ENCODE measurements at places on chromosomes 12 and 14.

- no peak for DNase-seq
These were observed 158.5 kb upstream of the FOXN3 start for GRCh38 chr14:89575386-89576061.

GRCh38 chr14:61812347-61813095 is 50.3 kb downstream of the SNAPC1 start:
- DNase-seq = no peak

DNA sequence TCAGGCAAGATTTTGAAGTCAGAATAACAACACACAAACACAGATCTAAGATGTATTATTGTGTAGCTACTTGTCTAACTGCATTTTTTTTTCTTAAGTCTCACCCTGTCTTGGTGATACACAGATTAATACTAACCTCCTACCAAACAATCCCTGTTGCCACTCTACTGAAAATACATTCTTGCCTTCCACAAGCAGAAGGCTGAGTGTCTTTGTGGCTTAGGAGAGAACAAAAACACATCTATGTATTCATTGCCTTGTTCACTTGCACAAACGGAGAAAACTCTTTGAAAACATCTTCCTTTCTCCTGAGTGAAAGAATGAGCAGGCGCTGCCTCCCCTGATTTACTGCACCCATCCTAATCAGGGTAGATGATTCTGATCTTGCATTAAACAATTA is 642.2 kb downstream of the DIO2 start:
- no peak for DNase-seq

DNA sequence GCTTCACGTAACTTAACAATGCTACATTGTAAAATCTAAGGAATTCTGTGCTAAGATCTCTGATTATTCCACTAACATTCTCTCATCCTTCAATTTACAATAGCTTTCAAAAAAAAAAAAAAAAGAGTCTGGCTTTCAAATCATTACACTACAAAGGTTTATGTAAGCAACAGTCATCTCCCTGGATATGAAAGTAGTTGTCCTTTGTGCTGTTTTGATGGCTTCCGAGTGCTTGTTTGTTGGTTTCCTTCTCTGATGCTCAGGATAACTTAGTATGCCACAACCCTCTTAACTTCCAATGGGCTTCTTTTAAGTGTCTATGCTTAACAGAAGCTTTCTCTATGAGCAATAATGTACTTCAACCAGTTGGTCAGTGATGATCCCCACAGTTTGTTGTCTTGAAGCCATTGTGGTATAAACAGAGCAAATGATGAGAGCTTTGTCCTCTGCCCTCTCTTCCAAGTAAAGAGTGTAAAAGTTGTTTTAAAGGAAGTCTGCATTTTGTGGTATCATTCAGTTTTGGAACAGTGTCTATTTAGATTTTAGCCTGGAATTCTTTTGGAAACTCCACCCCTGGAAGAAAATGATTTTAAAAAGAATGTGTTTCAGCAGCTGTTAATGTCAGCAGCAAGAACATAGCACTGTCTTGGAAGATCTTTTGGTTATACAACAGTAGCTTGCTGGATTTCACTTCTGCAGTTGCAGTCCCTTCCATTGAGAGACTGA is 396.1 kb upstream of the RGS6 start:
- no peak for DNase-seq

GRCh38 chr14:20707622-20708021 is 19.1 kb downstream of the ANG start:
- DNase-seq = no peak

- DNase-seq = no peak
These were observed 25.3 kb upstream of the TMEM106C start for GRCh38 chr12:47938093-47938492.

DNA sequence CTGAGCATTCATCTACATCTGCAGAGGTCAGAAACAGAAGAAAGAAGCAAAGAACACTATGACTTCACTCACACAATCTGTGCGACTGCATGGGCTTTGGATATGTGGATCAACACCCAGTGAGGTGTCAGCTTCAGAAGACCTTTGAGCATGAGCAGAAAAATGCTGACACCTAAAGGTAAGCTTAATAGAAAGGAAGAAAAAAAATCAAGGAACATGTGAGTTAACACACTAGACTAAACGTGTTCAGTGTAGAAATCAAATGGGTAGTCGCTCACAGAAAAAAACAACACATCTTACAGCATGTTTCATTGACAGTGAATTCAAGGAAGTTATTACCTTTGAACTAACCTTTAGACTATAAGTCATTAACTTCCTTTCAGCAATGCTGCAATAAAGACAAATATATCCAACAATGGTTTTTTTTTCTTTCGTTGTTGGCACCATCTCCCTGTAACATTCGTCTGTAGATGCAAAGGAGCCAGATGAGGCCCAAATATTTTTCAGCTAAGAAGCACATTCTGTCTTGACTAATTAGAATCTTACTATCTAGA is 30.9 kb downstream of the RTRAF start:
- no peak for DNase-seq

- DNase-seq = no peak
These were observed 86.4 kb upstream of the PIWIL1 start for GRCh38 chr12:130251236-130251780.

- DNase-seq = no peak
These were observed 112.4 kb upstream of the SLC38A4 start for GRCh38 chr12:46938071-46938678.

DNA sequence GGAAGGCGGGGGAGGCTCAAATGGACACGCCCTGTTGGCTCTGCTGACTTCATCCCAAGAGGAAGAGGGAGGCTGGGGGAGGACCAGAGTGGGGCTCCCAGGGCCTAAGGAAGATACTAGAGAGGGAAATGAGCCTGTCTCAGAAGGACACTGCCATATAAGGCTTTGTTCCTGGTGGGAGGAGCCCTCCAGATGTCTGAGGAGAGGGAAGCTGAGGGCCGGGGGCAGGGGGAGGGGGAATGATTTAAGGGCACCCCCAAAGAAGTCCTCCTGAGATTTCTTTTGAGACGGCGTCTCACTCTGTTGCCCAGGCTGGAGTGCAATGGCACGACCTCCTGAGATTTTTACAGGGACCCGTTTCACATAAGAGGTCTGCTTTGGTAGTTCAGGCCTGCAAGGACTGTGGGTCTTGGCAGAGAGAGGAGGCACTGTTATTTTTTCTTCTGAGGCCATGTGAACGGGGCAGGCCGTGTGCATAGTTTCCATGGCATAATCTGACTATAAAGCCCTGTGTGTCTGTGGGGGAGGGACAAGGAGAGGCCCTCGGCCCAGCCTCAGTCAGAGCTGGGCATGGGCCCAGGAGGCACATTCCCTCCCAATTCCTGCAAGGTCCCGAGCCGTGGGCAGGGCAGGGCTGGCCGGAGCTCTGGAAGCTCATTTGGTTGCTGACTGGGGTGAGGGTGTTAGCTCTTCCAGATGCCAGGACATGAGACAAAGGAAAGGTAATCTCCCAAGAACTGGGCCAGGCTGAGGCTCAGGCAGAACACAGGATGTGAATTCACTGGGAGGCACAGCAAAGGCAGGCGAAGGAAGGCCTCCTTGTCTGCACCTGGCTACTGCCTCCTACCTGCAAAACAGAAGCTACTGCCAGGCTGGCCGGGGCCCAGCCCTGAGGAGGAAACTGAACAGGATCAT is 22.2 kb upstream of the PLEKHG3 start:
- no peak for DNase-seq

DNA sequence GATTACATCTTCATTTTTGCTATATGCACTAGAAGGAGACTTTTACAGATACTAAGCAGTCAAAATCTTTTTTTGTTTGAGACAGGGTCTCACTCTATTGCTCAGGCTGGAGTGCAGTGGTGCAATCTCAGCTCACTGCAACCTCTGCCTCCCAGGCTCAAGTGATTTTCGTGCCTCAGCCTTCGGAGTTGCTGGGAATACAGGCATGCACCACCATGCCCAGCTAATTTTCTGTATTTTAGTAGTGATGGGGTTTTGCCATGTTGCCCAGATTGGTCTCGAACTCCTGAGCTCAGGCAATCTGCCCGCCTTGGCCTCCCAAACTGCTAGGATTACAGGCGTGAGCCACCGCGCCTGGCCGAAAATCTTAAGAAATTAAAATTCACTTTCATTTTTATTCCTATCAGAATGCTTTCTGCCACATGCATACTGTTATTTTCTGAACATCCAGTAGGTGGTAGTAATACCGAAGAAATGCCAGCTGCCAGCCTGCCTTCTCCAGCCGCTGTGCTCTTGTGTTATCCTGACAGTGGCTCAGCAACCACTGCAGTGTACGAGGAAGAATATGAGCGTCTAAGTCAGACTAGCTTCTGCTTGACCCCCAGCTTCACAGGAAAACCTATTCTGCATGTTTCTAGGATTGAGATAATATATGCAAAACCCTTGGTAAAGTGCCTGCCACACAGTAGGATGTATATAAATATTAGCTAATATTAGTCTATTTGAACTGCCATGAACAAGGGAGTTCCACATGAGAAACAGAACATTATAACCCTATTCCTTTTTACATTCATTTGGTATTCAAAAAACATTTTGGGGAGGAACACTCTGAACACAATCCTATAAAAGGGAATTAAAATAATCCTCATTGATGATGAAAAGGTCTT is 54.2 kb downstream of the RPAP3 start:
- no peak for DNase-seq

- no peak for DNase-seq
These were observed 44.8 kb upstream of the NR2C1 start for GRCh38 chr12:95118138-95118787.

DNA sequence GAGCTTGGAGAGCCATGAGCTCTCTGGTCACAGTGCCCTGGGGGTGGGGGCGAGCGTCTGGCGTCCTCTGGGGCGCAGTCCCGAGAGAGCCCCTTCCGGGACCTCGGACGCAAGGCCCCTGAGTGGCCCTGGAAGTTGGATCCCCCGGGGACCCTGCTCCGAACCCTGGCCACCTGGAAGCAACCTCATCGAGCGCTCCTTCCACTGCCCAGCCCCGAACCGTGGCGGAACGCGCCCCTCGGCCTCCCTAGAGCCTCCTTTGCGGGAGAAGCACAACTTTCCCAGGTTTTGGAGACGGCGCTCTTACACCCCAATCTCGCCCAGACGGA is 1.2 kb downstream of the NOS1 start:
- DNase-seq = no peak

DNA sequence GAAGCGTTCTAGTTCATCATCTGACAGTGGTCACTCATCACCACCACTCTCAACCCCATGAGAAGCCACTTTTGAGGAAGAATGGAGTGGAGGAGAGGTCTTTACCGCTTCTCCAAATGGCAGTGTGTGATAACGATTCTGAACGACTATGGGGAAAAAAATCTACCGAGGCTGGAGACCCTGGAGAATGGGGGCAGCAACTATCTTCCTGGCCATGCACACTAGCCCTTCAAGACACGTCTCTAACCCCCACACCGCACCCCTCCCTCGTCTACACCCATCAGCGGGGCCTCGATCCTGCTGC is 365 bp downstream of the ING4 start:
- no peak for DNase-seq

GRCh38 chr12:120224304-120225199 is 23.6 kb upstream of the RPLP0 start:
- no peak for DNase-seq

DNA sequence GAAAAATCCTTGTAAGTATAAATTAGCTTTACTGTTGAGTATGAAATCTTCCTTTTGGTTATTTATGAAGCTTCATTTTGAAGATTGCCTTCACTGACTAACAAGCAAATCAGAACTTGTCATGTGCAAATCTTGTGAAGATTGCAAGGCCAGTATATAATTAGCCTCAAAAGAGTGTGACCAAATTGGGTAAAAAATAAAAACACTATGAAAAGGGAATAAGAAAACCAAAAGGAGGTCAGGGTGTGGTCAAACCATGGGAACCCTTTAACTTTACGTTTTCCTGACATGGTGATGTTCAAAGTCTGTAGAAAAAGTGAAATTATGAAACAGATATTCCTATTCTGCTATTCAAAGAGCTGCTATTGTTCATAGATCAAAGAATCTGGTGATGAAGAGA is 230.3 kb downstream of the BCAT1 start:
- DNase-seq = no peak

- DNase-seq = no peak
These were observed 136.6 kb downstream of the C12orf75 start for GRCh38 chr12:105466901-105467598.

- DNase-seq = no peak
These were observed 163.7 kb upstream of the IGF1 start for GRCh38 chr12:102643879-102644575.

- no peak for DNase-seq
These were observed 72.8 kb downstream of the TNFAIP2 start for GRCh38 chr14:103195828-103196615.

DNA sequence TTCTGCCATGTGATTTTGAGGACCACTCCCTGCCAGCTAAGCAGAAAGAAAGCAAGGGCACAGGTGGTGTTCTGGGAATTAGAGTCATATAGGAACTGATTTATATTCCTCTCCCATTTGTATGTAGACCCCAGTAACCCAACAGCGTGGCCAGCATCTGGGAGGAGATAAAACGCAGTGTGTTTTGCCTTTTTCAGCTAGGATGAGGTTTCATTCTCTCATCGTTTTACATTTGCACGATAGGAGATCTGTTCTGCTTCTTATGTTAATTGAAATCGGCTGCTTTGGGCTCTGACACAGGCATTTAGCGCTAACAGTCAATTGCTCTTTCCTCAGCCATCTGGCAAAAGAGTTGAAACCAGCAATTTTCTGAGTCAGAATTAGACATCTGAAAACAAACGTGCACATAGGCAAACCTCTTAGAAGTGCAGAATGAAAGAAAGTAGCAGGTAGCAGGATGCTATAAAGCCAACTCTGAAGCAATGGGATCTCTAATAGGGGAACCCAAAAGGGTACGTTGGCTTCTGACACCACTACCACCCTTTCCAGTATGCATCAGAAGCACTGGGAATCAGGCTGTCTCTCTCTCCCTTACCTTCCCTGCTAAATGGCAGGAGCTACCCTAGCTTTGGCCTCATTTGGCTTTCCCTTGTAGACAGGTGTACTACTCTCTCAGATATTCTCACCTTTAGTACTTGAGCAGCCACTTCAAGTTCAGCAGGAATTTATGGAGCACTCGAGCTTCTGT is 219.1 kb downstream of the PHLDA1 start:
- DNase-seq = peak; percentile 95

DNA sequence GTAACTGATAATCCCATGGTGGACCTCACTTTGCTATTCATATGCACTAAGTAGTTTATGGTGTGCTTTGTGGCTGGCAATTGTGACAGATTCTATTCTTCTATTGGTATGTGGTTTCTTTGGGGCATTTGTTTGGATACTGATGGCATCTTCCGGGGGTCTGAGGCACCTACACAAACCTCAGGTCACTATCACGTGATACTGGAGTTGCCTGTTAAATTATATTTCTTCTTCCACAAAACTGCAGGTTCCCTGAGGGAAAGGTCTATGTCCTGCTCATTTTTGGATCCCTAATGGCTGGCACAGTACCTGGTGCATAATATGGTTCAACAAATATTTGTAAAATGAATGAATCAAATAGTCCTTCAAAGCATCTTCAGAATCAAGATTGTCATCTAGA is 49.5 kb upstream of the HELB start:
- DNase-seq = no peak

GRCh38 chr14:30193845-30194501 is 266.3 kb upstream of the PRKD1 start:
- DNase-seq = no peak

DNA sequence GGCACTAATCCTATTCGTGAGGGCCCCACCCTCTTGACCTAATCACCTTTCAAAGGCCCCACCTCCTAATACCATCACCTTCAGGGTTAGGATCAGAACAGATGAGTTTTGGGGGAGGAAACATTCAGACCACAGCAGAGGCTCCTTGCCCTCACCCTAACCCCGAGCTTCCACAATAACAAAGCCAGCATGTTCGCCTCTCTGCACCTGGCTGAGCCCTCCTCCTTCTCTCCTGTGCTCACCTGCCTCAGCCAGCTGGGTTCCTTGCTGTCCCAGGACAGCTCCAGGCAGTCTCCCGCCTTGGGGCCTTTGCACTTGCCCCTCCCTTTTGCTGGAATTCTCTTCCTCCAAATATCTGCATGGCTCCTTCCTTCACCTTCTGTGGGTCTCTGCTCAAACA is 9.7 kb upstream of the RAN start:
- no peak for DNase-seq
